ENCODE measurements at places on chromosomes 13 and 19.

GRCh38 chr13:33213797-33214196 lies 71.8 kb downstream of the STARD13 start:
- no peak for DNase-seq

DNA sequence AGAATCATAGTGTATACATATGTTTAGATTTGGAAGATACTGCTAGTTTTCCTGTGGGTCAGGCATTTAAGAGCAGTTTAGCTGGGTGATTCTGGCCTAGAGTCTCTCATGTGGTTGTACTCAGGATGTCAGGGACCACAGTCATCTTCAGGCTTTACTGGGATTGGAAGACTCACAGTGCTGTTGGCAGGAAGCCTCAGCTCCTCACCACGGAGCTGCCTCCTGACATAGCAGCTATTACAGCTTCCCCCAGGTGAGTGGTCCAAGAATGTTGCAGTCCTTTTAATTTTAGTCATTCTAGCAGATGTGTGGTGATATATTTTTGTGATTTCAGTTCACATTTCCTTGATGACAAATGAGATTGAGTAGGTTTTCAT lies 16.9 kb upstream of the GPR18 start:
- no peak for DNase-seq

DNA sequence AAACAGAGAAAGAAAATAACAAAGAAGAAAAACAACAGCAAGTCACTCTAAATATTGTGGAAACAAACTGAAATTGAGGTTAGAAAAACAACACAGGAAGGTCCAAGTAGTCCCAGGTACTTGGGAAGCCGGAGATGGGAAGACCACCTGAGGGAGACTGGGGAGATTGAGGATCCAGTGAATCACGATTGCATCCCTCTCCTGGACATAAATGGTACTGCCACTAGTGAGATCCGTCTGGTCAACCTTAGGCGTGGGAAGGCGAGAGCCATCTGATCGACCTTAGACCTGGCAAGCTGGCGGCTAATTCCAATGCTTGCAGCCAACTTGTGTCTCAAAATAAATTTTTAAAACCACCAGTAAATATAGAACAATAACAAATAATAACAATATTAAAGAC lies 81.9 kb downstream of the ZNF726 start:
- no peak for DNase-seq

DNA sequence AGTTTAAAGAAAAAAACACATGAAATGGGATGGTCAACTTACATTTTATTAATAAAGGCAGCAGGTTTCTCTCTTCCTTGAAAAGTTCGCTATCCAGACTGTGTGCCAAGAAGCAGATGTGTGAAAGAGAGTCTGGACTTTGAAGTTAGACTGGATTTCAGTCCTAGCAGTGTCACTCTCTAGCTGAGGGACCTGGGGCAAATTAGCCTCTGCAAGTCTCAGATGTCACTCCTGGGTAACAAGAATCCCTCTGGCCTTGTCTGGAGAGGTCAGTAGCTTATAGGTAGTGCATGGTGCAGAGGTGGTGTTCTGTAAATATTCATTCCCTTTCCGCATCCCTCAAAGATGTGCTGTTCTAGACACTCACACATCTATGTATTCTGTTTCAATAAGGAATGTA lies 187.6 kb upstream of the RNF113B start:
- DNase-seq: no peak

- DNase-seq: no peak
These were observed 86.3 kb downstream of the LRCH1 start for GRCh38 chr13:46639033-46639981.

GRCh38 chr19:44792281-44792680 lies 14.6 kb downstream of the CBLC start:
- DNase-seq: no peak
